T-helper 22 cell (primary cell): ENCODE measurements at places on chromosomes 2 and 18.

GRCh38 chr18:48888773-48889080, 62.0 kb downstream of the SMAD7 start:
- DNase-seq, result no peak

- DNase-seq, result no peak
These were observed 62.1 kb downstream of the C18orf63 start for GRCh38 chr18:74377776-74378175.

GRCh38 chr2:217444932-217445331, 557.9 kb downstream of the TNS1 start:
- DNase-seq, result no peak

- no peak for DNase-seq
These were observed 26.3 kb downstream of the MRPL35 start for GRCh38 chr2:86225581-86225980.

DNA sequence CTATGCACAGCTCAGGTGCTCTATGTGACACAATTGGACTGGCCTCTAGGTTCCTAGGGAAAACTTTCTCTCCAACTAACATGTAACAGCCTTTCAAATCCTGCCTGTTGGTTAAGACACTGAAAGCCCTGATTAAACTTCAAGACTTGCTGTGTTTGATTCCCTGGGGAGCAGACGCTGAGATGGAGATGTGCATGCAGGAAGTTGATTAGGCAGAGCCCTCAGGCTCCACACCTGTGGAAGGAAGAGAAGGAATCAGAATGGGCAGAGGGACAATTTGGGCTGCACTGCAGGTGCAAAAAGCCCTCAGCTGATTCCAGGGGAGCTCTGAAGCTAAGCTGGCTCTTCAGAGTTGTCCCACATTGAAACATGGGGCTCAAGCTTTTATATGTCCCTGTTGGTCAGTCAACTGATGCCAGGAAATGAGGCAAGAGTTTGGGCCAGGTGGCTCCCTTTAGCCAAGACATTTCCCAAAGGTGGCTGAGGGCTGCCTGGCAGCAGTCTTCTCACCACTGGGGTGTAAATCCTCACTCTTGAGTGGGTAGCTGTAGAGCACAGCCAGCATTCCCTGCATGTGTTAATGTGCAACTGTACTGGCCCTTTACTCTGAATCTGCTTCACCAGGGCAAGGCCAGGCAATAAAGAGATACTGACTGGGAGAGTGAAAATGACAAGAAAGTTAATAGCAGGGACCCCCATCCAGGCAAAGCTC, 199.5 kb upstream of the DDX18 start:
- DNase-seq, result no peak

DNA sequence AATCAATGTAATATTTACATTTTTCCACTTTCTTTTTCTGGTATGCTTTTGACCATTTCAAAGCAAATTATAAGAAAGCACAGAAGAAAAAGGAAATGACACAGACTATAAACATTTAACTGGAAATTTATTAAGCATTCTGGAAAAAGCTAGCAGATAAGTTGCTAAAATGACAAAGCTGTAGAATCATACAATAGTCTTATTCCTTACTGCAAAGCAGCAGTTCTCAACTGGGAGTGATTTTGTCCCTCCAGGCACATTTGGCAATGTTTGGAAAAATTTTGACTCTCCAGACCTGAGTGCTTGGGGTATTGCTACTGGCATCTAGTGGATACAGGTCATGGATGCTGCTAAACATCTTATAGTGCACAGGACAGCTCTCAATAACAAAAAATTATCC, 75.1 kb downstream of the MBD5 start:
- no peak for DNase-seq

GRCh38 chr2:57313678-57314077, 732.9 kb upstream of the VRK2 start:
- DNase-seq, result no peak

- DNase-seq, result no peak
These were observed 333.3 kb upstream of the KYNU start for GRCh38 chr2:142544173-142544572.

- no peak for DNase-seq
These were observed 132.6 kb downstream of the NFATC1 start for GRCh38 chr18:79528316-79528695.

DNA sequence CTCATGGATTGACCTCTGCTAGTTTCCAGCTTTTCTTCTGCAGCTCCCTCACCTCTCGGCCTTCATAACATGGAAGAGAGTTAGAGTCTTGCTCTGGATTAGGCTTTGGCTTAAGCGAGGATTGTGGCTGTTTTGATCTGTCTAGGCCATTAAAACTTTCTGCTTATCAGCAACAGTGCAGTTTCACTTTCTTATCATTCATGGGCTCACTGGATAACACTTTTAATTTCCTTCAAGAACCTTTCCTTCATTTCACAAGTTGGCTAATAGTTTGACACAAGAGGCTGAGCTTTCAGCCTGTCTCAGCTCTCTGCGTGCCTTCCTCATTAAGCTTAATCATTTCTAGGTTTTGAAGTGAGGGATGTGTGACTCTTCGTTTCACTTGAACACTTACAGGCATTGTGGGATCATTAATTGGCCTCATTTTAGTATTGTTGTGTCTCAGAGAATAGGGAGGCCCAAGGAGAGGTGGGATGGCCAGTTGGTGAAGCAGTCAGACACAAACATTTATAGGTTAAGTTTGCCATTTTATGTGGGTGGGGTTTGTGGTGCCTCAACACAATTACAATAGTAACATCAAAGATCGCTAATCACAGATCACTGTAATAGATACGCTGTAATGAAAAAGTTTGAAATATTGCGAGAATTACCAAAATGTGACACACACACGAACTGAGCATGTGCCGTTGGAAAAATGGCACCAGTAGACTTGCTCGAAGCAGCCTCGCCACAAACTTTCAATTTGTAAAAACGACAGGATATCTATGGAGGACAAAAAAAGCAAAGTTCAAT, 129.3 kb downstream of the ZNF236 start:
- DNase-seq, result no peak

- no peak for DNase-seq
These were observed 18.1 kb downstream of the CCNYL1 start for GRCh38 chr2:207729465-207729998.

GRCh38 chr2:71154798-71155197, 24.4 kb downstream of the MPHOSPH10 start:
- no peak for DNase-seq

DNA sequence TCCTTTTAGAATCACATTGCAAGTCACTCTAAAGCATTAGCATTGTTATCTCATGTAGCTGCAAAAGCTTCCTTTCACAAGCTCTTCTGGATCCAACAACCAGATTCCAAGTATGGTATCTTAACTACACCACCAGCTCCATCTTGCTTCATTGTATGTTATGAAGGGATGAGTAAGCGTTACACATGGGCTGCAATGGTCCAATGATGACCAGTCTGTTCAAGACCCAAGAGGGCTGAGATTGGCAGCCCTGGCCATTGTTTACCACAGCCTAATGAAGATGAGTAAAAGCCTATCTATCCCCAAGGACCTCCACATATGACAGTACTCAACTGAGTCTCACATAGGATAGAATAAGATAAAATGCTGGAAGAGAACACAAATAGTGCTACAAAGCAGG, 6.3 kb downstream of the CFLAR start:
- DNase-seq, result no peak

- no peak for DNase-seq
These were observed 101.6 kb downstream of the ANTXR1 start for GRCh38 chr2:69114534-69114933.

- DNase-seq, result no peak
These were observed 112.8 kb downstream of the DSC3 start for GRCh38 chr18:30929718-30930117.

- DNase-seq, result peak; percentile 32
These were observed 60.4 kb downstream of the FAM161A start for GRCh38 chr2:61793389-61793836.

DNA sequence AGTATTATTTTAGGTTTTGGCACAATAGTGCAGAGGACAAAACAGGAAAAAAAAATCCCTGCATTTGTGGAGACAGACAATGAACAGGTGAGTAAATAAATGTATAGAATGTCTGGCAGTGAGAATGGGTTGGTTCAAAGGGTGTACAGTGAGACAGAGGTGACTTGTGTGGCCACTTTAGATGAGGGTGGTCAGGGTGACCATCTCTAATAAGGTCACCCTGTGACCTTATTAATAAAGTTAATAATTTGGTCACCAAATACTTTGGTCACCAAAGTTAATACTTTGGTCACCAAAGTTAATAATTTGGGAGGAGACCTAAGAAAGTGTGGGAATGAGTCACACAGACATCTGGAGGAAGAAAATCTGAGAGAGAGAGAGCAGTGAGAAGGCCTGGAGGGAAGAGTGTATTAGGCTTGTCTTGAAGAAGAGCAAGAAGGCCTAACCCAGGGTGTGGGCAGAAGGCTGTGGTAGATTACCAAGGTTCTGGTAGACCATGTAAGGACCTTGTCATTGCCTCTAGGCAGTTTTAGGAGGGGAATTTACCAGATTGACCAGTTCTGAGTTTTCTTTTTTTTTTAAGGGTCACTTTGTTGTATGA, 1368.4 kb upstream of the CELF4 start:
- DNase-seq, result no peak

- DNase-seq, result no peak
These were observed 95.6 kb downstream of the LAMA3 start for GRCh38 chr18:23784832-23785245.

DNA sequence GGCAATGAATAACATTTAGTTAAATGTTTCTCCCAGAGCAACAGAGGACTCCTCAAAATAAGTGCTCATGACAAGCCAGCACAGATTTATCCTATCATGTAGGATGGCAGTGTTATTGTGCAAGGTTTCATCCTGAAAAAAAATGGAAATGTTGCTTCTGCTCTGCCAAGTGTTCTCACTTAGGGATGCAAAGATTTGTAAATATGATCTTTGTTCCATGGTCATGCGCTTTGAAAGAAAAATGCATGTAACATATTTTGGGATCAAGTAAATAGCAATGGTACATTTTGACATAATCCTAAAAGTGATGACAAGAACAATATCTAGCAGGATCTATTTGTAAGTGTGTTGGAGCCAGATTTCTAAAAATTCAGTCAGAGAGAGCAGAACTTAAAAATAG, 229.5 kb upstream of the CCDC150 start:
- no peak for DNase-seq

DNA sequence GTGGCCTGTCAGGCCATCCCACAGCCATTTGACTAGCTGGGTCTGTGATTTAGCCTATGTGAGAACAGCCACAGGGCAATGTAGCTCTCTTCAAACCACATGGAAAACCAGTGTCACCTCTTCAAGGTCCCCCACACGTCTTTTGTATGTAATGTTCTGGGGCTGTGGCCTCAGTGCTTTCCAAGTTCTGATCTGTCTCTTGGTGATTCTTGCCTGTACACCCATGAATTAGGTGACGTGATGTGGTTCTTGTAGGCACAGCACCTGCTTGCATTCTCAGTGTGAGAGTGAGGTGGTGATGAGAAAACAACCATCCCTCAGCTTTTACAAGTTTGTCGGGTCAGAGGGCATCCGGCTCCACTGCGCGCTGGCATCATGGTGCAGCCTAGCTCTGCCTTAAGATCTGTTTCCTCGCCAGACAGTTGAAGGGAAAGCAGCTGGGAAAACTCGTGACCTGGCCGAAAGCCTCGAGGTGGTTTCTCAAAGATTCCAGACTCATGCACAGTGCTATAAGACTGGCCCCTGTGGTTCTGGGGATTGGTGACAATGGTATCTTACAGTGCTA, 125.8 kb downstream of the TANC1 start:
- DNase-seq, result no peak

- DNase-seq, result no peak
These were observed 71.9 kb downstream of the EPC2 start for GRCh38 chr2:148716378-148716920.

DNA sequence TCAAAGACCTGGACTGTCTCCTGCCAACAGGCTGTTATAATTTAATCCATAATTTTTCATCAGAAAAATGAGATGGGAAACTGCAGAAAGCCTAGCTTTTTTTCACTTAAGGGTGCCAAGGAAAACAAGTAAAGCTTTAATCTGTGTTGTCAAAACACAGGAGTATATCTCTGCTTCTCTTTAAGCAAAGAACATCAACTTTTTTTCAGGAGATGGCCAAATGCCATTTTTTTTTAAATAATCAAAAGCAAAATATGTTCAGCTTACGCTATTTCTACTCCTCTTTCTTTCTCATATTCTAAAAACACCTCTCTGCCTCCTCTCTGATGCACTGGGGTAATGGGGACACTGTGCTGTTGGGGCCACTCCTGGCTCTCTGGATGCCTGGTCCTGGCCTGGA, 73.1 kb upstream of the NXPH2 start:
- no peak for DNase-seq

DNA sequence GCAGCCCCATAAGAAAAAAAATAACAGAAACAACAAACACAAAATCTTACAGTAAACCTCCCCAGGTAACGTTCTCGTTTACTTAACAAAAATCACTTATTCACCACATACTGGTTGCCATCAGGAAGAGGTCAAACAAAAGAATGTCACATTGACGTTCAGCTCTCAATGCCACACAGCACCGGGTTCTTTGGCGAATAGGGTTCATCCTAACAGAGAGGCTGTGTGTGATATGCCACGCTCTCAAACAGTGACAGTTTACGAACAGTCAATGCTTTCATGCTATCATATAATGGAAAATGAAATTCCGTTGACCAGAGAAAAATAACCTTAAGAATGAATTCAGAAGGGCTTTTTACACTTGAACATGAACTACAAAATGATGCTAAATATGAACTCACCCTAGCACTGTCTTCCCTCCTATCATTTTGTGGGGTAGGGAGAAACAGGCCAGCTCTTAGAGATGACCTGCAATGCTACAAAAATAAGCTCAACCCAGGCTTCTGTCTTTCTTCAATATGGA, 2.0 kb downstream of the TMEM163 start:
- no peak for DNase-seq

GRCh38 chr2:68812251-68812650, 58.9 kb downstream of the BMP10 start:
- DNase-seq, result no peak

- DNase-seq, result peak; percentile 9
These were observed 31.8 kb upstream of the INPP4A start for GRCh38 chr2:98412751-98413458.

GRCh38 chr2:98734162-98734561, 3.2 kb upstream of the MGAT4A start:
- DNase-seq, result no peak

DNA sequence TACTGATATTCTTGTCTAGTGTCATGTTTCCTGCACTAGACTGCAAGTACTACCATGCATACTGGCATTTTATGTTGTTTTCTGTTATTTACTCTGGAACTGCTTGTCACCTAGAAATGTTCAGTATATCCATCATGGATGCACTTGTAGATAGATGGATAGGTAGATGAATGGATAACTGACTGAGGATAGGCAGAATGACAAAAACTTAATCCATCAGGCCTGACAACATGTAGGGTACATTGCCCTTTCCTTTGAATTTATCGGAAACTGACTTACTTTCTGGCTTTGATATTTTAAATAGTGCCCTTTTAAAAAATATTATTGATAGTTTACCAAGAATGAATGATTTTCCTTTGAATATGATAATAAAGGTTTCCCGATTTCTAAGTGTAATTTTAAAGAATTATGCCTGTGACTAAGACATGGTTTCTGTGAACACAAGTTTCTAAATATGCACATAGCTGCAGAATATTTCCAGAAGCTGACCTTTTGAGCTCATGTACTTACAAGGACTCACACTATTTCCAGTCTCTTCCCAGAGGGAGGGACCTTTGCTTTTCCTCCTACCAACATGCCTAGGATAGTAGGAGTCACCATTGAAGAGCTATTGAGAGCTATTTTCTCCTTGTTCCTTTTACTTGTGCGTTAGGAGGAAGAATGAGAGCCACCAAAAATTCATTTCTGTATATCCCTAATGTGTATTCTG, 81.3 kb downstream of the ANKRD12 start:
- no peak for DNase-seq
